ENCODE measurements at places on chromosomes 6 and 20. TPM values are rescaled to one million over a fixed set of nuclear protein-coding genes. Genes with fewer than 3 reads are reported as not detected.
A peak's percentile ranks its signal among the peaks of the same experiment; 100 is the strongest.

GRCh38 chr20:9499126-9499899 is 15.1 kb upstream of the LAMP5 start:
- no peak overlapping the region for H3K4me3 ChIP-seq
- no peaks in the 10 kb centered on the region for H3K4me1 ChIP-seq
- H3K36me3 ChIP-seq, result no peaks in the 10 kb centered on the region
- H3K27me3 ChIP-seq, result no peaks in the 10 kb centered on the region

- DNase-seq, result peak; percentile 46
- H3K4me1 ChIP-seq, result no peaks in the 10 kb centered on the region
- H3K27me3 ChIP-seq, result no peaks in the 10 kb centered on the region
Measured at GRCh38 chr6:80126657-80127345, 20.3 kb downstream of the BCKDHB start.

DNA sequence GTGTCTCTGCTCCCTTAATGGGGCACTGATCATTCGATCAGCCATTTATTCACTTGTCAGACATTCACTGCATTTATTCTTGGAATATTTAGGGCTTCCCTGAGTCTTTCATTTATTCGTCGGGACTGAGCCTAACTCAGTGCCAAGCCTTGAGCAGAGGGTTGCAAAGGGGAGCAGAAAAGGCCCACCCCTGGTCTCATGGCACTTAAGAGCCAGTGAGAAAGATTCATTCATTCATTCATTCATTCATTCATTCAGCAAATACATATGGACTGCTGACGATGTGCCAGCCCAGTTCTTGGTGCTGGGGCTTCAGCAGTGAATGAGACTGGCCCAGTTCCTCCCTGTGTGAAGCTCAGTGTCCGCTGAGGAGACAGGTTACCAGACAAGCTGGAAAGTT is 36.6 kb downstream of the SIRPA start:
- no peaks in the 10 kb centered on the region for H3K4me1 ChIP-seq
- no peak for DNase-seq
- H3K27me3 ChIP-seq, result no peaks in the 10 kb centered on the region
- H3K27ac ChIP-seq, result no peak overlapping the region

DNA sequence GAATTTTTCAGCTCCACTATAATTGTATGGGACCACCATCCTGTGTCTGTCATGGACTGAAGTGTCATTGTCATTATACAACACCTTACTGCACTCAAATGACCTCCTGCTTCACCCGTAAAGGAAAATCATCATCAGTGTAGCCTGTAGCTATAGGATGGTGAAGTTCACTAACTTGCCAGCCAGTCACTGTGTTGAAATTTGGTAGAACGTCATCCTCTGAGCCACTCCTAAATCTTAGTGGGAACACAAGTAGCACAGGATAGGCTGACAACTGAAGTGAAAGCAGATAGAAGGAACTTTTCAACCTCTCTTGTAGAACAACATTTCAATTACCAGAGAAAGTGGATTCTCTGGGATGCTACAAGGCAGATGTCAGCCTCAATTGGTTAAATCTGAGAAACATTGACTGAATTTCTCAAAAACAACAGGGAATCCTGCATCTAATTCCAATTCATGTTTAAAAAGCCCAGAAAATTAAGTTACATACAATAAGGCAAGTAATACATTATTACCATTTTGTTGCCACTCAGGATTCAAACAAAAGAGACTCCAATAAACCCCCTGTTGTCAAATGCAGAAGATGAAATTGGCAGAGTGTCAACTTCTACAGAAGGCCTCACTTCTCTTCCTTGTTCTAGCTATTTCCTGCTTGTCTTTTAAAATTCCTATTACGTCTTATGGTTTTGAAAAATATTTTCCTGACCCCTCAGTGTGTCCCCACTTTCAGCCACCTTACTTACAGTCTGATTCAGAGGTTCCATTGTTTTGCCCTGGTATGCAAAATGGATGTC is 647.9 kb upstream of the AGPAT4 start:
- no peaks in the 10 kb centered on the region for H3K27me3 ChIP-seq
- H3K36me3 ChIP-seq, result no peaks in the 10 kb centered on the region
- H3K4me3 ChIP-seq, result no peak overlapping the region

DNA sequence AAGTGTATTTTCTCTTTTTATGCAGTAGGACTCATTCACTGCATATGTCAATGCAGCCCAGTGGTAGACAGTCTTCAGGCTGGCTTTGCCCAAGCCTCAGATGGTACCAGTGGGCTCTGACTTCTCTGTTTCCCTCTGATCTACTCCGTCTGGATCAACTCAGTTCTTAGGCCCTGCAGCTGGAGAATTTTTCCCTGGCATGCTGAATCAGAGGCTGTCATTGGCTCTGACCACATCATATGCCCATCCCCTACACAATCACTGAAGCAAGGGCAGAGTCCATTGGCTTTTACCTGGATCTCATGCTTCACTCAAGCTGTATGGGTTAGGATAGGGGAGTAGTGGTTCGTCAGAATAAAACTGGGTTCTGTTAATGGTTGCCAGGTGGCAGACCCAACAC is 57.8 kb downstream of the KIZ start:
- H3K36me3 ChIP-seq, result no peaks in the 10 kb centered on the region
- no peak overlapping the region for H3K4me3 ChIP-seq
- H3K4me1 ChIP-seq, result no peaks in the 10 kb centered on the region
- no peak overlapping the region for H3K27ac ChIP-seq

The CCM2L gene
- 1.1 TPM for total RNA-seq

DNA sequence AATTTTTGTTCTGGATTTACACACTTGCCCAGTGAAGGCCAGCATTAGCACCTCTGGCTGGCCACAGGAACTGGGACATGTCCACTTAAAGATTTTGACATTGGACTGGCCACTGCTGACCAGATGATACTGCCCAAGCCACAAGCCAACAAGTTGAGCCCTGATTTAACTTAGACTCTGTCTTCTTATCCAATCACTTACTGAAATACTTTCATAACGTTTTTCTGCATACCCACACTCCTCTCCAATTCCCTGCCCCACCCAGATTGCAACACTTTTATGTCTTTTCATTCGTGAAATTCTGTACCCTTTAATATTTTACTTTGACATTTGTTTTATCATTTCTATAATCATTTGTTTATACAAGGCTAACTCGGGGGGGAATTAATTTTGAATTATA is 170.3 kb upstream of the TAB2 start:
- H3K4me3 ChIP-seq, result no peak overlapping the region
- no peak overlapping the region for H3K27ac ChIP-seq
- no peaks in the 10 kb centered on the region for H3K36me3 ChIP-seq
- DNase-seq, result no peak
- H3K4me1 ChIP-seq, result no peaks in the 10 kb centered on the region
- H3K27me3 ChIP-seq, result no peaks in the 10 kb centered on the region

- H3K36me3 ChIP-seq, result no peaks in the 10 kb centered on the region
- no peak overlapping the region for H3K27ac ChIP-seq
Measured at GRCh38 chr6:149128489-149129145, 188.9 kb upstream of the TAB2 start.

All from colonic mucosa (tissue), 4 donors.